ENCODE measurements at places on chromosomes 1 and 21.

GRCh38 chr1:100404821-100405220, 52.5 kb downstream of the CDC14A start:
- no peak for DNase-seq

GRCh38 chr1:8348777-8349472, 31.0 kb downstream of the SLC45A1 start:
- DNase-seq: peak; percentile 72

- DNase-seq: peak; percentile 11
These were observed 513.0 kb downstream of the PTPRC start for GRCh38 chr1:199151634-199152425.

DNA sequence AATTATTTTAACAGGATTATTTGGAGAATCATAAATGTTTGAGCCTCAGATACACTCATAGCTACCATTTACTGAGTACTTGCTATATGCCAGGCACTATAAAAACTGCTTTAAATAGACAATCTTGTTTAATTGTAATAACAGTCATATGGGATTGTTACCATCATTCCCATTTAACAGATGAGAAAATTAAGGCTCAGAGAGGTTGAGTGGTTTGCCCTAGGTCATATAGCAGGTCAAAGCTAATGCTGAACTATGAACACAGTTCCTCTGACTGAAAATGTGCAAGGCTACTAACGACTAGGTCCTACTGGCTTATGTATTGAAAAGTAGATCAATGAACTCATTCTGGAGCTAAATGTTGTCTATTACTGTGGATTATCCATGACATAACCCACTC, 63.4 kb downstream of the DDR2 start:
- DNase-seq: no peak

DNA sequence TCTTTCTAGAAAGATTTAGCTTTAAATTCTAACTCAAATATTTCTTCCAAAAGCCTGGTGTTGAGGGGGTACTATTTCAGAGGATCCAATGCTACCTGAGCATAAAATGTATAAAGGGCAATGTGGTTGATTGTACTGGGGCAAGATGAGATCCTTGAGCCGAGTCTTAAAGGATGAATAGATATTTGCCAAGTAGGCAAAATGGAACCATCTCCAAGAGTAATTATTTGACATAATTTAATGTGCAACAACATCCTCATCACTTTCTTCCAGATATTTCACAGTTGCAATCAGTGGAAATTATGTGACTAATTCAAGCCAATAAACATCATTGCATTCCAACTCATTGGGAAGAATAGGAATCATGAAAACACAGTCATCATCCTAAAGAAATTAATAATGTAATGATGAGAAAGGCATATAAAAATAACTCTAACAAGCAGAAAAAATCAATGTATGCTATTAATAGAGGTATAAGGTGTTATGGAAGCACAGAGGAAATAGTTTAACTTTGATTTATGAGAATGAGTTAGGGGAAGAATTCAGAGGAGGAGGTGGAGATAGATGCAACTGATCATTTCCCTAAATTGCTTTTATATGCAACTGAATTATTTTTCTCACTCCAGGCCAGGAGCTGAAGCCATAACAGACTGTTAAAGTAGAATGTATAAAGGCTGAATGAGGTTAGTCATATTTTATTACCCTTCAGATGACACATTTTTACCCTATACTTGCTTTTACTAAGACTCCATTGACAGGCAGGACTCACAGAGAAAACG, 30.0 kb upstream of the RGS4 start:
- no peak for DNase-seq
